ENCODE measurements at places on chromosomes 12 and 14. TPM values are rescaled to one million over a fixed set of nuclear protein-coding genes. Genes with fewer than 3 reads are reported as not detected.

GRCh38 chr14:96297000-96297399 is 41.0 kb downstream of the BDKRB1 start:
- H3K4me3 ChIP-seq, result no peak overlapping the region
- H3K36me3 ChIP-seq, result peaks cover 66% of the 10 kb centered on the region
- H3K27ac ChIP-seq, result no peak overlapping the region
- no peaks in the 10 kb centered on the region for H3K27me3 ChIP-seq

GRCh38 chr12:112317481-112317880 is 64.8 kb downstream of the HECTD4 start:
- H3K4me1 ChIP-seq, result no peaks in the 10 kb centered on the region
- H3K27me3 ChIP-seq, result no peaks in the 10 kb centered on the region
- no peak for DNase-seq
- H3K27ac ChIP-seq, result no peak overlapping the region

- H3K36me3 ChIP-seq, result no peaks in the 10 kb centered on the region
- no peak overlapping the region for H3K27ac ChIP-seq
- H3K27me3 ChIP-seq, result no peaks in the 10 kb centered on the region
- no peak overlapping the region for H3K4me3 ChIP-seq
Observed at GRCh38 chr12:121765573-121765972, 27.9 kb downstream of the RHOF start.

MUCL1 gene
- total RNA-seq, result not detected

DNA sequence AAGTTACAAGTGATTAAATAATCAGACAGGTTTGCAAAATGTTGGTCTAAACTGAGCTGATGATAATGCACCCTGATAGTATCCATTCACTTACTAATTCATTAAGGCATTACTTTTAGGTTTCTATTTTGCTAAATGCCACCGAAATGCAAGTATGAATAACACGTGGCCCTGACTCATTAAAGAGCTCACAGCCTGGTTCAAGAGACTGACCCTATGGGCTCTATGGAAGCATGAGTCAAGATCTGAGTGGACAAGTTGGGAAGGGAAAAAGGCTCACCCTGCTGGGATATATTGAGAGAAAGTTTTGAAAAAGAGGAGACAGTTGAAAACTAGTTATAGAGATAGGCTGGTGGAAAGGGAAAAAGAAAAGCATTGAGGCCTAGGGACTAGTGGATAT is 14.8 kb upstream of the LRRC9 start:
- no peak for DNase-seq
- no peaks in the 10 kb centered on the region for H3K4me1 ChIP-seq
- H3K4me3 ChIP-seq, result no peak overlapping the region
- H3K27me3 ChIP-seq, result no peaks in the 10 kb centered on the region
- H3K27ac ChIP-seq, result no peak overlapping the region

TIMM9 gene
- 28.5 TPM for total RNA-seq

DNA sequence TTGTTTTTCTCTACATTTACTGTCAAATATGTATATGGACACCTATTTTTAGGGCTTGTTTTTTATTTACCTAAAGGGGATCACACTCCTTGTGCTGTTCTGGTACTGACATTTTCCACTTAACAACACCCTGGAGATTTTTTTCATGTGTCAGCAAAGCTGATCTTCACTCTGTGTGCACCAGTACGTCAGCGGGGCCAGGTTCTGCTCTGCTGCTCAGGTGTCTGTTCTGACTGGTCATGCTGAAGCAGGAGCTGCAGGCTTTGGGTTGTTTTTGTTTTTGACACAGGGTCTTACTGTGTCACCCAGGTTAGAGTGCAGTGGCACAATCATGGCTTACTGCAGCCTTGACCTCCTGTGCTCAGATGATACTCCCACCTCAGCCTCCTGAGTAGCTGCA is 81.9 kb upstream of the CCND2 start:
- H3K36me3 ChIP-seq, result no peaks in the 10 kb centered on the region
- H3K27me3 ChIP-seq, result no peaks in the 10 kb centered on the region
- no peak for DNase-seq
- no peak overlapping the region for H3K4me3 ChIP-seq
- no peak overlapping the region for H3K27ac ChIP-seq

DNA sequence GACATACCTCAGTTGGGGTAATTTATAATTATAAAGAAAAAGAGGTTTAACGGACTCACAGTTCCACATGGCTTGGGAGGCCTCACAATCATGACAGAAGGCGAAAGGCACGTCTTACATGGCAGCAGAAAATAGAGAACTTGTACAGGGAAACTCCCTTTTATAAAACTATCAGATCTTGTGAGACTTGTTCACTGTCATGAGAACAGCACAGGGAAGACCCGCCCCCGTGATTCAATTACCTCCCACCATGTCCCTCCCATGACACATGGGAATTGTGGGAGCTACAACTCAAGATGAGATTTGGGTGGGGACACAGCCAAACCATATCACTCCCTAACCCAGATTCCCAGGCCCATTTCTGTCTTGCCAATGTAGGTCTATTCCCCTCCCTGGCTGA is 22.1 kb downstream of the MYO1H start:
- no peak overlapping the region for H3K27ac ChIP-seq
- no peaks in the 10 kb centered on the region for H3K27me3 ChIP-seq
- H3K4me1 ChIP-seq, result no peaks in the 10 kb centered on the region
- H3K4me3 ChIP-seq, result no peak overlapping the region
- DNase-seq, result no peak

DNA sequence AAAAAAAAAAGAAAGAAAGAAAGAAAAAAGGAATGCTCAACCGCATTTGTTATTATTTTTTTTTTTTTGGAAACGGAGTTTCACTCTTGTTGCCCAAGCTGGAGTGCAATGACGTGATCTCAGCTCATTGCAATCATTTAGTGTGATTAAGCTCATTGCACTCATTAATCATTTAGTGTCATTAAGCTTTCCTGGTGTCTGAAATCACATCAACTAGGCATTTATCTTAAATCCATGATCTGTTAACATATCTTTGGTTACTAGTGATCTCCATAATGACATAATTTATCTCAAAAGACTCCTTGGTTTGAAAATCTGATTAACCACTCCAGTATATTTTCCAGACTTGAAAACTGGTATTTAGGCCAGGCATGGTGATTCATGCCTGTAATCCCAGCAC is 26.3 kb downstream of the ETFBKMT start:
- H3K27ac ChIP-seq, result no peak overlapping the region
- H3K36me3 ChIP-seq, result no peaks in the 10 kb centered on the region
- H3K27me3 ChIP-seq, result no peaks in the 10 kb centered on the region

- no peaks in the 10 kb centered on the region for H3K4me1 ChIP-seq
- H3K4me3 ChIP-seq, result no peak overlapping the region
- H3K36me3 ChIP-seq, result no peaks in the 10 kb centered on the region
Observed at GRCh38 chr12:20807192-20808080, 3.1 kb upstream of the SLCO1B3 start.

DNA sequence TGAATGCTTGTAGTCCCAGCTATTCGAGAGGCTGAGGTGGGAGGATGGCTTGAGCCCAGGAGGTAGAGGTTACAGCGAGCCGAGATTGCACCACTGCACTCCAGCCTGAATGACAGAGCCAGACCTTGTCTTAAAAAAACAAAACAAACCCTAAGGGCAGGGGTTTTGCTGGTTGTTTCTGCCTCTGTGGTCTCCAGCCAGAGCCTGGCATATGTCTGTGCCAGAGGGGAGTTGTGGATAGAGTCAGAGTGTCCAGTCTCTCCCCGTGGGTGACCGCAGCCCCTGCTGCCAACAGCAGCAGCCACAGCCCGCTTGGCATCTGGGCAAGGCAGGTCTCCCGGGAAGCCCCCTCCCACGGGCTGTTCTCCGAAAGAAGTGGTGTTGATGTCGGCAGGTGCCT is 37.6 kb downstream of the MVK start:
- no peak overlapping the region for H3K4me3 ChIP-seq
- H3K27me3 ChIP-seq, result peaks cover 37% of the 10 kb centered on the region
- H3K36me3 ChIP-seq, result no peaks in the 10 kb centered on the region
- H3K27ac ChIP-seq, result no peak overlapping the region
- H3K4me1 ChIP-seq, result no peaks in the 10 kb centered on the region
- DNase-seq, result no peak

RND1 gene
- 5.9 TPM for total RNA-seq

DNA sequence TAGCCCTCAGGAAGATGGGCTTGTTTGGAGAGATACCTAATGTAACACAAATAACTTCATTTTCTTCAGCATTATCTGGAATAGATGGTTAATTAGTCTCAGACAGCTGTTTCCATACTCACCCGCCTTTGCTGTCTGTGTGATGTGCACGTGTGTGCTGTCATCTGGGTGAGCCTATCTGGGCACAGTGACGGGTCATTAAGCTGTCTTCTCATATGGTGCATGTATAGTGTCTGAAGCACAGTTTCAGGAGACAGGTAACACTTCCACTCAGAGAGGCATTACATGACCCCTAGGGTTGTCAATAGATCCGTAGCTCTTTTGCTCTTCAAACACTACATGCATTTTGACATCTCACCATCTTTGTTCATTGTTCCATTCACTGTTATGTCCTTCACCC is 493.3 kb downstream of the APAF1 start:
- H3K4me3 ChIP-seq, result no peak overlapping the region
- H3K36me3 ChIP-seq, result no peaks in the 10 kb centered on the region
- DNase-seq, result no peak
- H3K27me3 ChIP-seq, result no peaks in the 10 kb centered on the region
- H3K27ac ChIP-seq, result no peak overlapping the region

- no peaks in the 10 kb centered on the region for H3K4me1 ChIP-seq
- no peak overlapping the region for H3K4me3 ChIP-seq
- DNase-seq, result no peak
- no peaks in the 10 kb centered on the region for H3K36me3 ChIP-seq
- peaks cover 4% of the 10 kb centered on the region for H3K27me3 ChIP-seq
Observed at GRCh38 chr14:56846970-56847930, 37.0 kb upstream of the OTX2 start.

DNA sequence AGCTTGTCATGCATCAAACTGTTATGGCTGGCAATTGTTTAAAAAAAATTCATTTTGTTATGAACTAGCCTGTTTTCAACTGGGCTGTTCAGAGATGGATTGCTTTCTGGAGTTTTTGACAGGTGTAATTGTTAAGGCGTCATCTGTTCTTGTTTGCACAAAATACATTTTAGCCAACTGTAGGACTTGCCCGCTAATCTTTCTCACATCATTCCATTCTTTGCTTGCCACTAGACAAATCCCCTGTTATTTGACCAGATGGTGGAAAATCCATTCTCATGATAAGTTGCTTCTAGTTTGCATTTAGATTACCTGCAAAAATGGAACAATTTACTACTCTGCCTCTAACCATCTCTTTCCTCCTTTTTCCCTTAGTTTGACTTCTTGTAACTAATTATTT is 114.3 kb downstream of the NPAS3 start:
- H3K27ac ChIP-seq, result no peak overlapping the region
- H3K27me3 ChIP-seq, result no peaks in the 10 kb centered on the region

- peaks cover 20% of the 10 kb centered on the region for H3K36me3 ChIP-seq
- peaks cover 37% of the 10 kb centered on the region for H3K4me1 ChIP-seq
- peak overlapping the region; percentile 96 for H3K4me3 ChIP-seq
- peak overlapping the region; percentile 91 for H3K27ac ChIP-seq
- no peaks in the 10 kb centered on the region for H3K27me3 ChIP-seq
- peak; percentile 62 for DNase-seq
Observed at GRCh38 chr12:53676656-53677015, 753 bp upstream of the ATP5MC2 start.

DNA sequence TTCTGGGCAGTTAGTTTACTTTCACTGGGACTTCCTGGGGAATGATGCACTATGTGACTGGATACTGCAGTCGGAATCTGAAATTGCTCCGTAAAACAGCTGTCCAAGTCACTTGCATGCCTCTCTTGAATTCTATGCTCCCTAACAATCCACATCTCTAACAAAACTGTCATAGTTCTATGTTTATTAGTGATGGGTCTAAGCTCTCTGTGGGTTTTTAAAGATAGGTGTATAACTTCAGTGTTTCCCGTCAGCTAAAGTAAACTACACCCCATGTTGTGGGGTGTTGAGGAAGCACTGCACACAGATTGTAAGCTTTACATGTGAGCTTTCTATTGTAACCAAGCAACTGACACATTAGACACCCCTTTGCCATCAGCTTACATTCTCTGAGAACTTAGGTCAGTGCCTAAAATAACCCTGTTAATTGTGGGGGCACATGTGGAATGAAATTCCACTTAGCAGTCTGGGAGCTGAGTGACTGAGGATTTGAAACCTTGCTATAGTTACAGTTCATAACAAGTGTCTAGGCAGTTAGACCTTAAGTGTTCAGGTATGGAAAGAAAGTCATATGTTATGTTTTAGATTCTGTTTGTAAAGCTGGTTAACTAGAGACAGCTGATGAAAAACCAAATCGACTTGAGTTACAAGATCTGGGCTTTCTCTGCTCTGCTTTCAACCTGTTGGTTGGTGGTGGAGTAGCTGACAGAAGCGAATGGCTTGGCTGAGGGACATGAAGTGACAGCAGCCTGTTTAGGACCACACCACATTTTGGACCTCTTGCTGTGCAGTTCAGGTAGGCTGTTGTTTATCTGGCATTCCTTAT is 165.7 kb downstream of the AKAP6 start:
- no peaks in the 10 kb centered on the region for H3K36me3 ChIP-seq
- H3K4me3 ChIP-seq, result no peak overlapping the region
- H3K4me1 ChIP-seq, result no peaks in the 10 kb centered on the region
- no peak overlapping the region for H3K27ac ChIP-seq
- no peak for DNase-seq
- no peaks in the 10 kb centered on the region for H3K27me3 ChIP-seq

ZBTB1 gene
- total RNA-seq, result 46.1 TPM

BTBD7 gene
- 39.4 TPM for total RNA-seq

DNA sequence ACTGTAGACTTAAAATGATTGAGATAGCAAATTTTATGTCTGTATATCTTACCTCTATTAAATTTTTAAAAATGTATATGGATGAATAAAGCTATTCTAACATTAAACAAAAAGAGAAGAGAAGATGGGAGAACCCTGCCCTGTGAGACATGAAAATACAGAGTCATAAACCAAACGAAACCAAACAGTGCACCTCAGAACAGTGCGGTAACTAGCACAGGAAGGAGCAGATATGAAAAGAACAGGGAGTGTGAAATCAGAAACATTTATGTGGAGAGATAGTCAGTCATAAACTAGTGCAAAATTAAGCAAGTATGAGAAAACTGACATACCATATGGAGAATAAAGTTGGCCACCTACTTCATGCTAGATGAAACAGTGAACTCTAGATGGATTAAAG is 135.1 kb downstream of the ERC1 start:
- no peaks in the 10 kb centered on the region for H3K36me3 ChIP-seq
- peaks cover 13% of the 10 kb centered on the region for H3K4me1 ChIP-seq
- no peak overlapping the region for H3K4me3 ChIP-seq
- no peak for DNase-seq
- H3K27me3 ChIP-seq, result no peaks in the 10 kb centered on the region

GRCh38 chr12:87870061-87870460 is 159.1 kb downstream of the C12orf50 start:
- H3K4me3 ChIP-seq, result no peak overlapping the region
- no peak for DNase-seq
- no peak overlapping the region for H3K27ac ChIP-seq
- no peaks in the 10 kb centered on the region for H3K27me3 ChIP-seq
- H3K4me1 ChIP-seq, result no peaks in the 10 kb centered on the region

C12orf50 gene
- not detected for total RNA-seq

Measured in lower lobe of right lung (tissue), 2 donors.